ENCODE measurements at places on chromosomes 1 and 21.

DNA sequence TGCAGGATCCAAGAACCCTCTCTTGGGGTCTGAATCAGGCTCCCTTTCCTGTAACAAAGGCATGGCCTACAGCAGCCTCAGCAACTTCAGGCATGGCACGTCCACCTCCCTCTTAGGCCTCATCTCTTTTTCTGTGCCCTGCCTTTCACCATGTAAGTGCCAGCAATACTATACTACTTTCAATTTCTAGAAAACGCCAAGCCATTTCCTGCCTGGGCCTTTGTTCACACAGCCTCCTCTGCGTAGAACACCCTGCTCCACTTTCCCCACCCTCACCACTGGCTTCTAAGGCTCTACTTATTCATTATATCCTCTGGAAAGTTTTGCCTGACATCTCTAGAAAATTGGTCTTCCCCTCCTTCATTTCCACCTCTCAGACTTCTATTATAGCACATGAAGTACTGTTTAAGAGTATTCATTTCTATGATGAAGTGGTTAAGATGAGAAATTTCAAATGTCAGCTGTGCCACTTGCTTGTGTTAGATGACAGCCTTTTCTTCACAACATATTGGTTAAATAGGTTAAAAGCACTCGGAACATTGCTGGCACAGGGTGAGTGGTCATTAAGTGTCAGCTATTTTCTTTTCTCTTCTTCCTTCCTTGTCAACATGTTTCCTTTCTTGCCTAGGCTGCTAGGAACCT lies 41.6 kb upstream of the VWA5B1 start:
- DNase-seq: no peak

DNA sequence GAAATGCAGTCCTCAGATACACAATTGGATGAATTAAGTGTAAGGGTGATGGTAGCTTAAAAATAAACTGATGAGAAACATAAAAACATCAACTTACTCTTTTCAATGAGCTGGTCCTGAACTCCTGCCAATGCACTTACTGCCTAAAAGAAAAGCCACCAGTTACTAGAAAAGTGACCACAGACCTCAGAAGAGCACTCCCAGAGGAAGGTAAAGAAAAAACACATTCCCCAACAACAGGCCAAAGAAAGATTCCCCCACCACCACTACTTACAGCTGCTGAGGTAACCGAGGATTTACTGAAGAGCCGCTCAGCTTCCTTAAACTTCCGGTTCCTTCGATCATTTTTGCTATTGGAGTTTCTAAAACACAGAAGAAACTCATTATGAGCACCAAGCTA lies 5.4 kb downstream of the MEAF6 start:
- DNase-seq: no peak

GRCh38 chr1:67394548-67394947 lies 35.7 kb downstream of the SERBP1 start:
- no peak for DNase-seq

DNA sequence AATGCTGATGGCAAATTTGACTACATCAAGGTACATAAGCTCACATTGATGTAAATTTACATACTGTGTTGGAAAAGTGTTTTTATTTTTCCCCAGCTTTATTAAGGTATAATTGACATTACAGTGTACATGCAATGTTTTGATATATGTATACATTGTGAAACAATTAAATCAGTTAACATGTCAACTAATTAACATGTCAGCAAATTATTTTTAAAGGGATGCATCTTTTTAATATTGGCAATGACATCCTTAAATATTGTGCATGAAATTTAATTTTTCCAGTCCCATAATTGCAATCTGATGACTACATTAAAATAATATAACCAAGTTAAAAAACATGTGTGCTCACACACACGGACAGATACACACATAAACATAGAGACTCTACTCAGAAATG lies 9.4 kb downstream of the EFCAB7 start:
- DNase-seq: no peak

GRCh38 chr1:76006234-76006633 lies 68.3 kb upstream of the ST6GALNAC3 start:
- DNase-seq: no peak

- DNase-seq: no peak
Measured at GRCh38 chr1:67675800-67676199, 9.2 kb upstream of the GADD45A start.

DNA sequence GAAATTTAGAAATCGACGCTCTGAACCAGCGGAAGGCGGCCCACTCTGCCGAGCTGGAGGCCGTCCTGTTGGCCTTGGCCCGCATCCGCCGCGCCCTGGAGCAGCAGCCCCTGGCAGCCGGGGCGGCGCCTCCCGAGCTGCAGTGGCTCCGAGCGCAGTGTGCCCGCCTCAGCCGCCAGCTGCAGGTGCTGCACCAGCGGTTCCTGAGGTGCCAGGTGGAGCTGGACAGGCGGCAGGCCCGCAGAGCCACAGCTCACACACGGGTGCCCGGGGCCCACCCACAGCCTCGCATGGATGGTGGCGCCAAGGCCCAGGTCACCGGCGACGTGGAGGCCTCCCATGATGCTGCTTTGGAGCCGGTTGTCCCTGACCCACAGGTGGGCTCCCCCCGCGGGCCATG lies 47.0 kb upstream of the DIP2A start:
- no peak for DNase-seq

DNA sequence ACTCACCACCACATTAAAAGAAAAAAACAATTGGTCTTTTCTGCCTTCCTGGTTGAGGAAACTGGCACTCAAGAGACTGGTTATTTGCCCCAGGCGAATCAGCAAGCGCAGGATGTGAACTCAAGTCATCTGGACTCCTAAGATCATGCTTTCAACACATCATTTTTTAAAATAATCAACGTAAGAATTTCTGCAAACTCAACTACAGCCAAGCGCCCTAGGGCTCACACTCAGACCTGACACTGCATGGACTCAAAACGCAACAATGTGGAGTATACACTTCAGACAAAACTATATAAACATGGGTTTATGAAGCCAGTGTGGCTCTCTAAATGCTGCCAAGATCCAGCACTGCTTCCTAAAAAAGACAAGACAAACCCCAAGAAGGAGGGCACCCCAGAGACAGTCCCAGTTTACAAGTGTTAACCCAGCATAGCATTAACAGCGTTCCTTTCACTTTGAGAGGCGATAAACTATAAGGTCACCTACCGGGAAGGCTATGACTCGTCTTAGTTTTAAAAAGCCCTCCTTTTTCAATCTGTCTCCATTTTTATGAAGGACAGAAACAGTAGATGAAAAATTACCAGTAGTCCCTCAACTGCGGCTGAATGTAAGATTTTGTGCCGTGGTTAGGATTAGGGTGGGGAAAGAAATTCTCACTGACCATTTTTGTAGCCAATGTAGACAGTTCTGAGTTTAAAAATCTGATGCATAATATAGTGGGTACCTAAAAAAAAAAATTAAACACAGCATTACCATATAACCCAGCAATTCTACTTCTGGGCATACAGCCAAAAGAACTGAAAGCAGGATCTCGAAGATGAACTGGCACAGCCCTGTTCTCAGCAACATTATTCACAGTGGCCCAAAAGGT lies 54.8 kb downstream of the SIPA1L2 start:
- no peak for DNase-seq

DNA sequence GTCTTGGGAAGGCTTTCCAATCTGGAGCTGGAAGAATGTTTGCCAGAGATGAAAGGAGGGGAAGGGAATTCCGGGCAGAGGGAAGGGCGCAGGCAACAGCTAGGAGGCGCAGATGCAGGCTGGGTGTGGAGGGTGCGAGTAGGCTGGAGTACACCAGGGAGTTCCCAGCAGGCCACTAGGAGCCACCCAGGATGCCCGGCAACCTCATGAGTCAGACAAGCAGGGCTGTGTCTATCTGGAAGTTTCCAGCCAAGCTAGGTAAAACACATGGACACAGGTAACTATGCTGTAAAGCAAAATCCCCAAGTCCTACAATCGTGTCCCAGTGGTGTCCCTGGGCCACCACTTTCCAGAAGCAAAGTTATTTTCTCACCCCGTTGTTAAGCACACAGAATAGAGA lies 990 bp upstream of the NBL1 start:
- DNase-seq: no peak

GRCh38 chr1:223845810-223846682 lies at the start of gene TP53BP2:
TSS of gene TP53BP2 (minus strand) at chr1:223845947. CDS start at chr1:223845680, 267 bp downstream.
- peak; percentile 75 for DNase-seq

DNA sequence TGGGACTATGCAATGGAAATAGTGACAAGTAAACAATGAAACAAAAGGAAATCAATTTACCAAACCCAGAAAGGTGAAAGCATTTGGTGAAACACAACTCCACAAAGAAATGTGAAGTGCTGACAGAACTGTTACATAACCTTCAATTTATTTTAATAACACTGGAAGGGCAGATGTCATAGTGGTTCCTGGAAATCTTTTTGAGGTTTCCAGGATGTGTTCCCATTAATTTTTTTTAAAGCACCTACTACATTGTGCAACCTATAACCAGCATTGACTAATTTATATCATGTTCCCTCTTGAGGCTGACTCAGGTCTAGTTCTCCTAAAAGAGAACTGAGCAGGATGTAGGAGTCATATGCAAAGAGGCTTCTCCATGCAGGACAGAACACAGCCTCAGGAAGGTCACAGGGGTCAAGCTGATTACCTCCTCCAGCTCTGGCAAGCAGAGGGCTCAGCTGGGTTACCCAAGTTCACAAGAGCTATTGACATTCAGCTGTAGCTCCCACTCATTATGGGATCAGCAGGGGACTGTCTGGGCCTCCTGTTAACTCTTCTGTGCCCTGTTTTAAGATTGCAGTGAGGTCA lies 157.1 kb upstream of the NRIP1 start:
- no peak for DNase-seq

DNA sequence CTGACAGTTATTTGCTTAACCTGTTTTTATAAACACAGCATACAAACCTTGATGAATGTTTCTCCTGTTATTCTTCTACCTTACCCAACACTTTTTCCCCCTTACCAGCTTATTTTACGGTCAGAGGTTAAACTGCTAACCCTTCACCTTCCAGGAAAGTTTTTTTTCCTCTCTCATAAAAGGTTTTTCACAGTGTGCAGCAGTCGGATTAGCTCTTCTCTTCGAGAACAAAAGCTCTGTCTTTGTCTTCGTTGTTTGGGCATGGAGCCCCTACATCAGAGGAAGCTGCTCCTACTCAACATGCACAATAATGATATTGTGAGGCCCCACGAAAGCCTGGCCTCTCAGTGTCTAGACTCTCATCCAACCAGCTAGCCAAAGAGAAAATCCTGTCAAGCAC lies 42.0 kb downstream of the DENND1B start:
- no peak for DNase-seq

DNA sequence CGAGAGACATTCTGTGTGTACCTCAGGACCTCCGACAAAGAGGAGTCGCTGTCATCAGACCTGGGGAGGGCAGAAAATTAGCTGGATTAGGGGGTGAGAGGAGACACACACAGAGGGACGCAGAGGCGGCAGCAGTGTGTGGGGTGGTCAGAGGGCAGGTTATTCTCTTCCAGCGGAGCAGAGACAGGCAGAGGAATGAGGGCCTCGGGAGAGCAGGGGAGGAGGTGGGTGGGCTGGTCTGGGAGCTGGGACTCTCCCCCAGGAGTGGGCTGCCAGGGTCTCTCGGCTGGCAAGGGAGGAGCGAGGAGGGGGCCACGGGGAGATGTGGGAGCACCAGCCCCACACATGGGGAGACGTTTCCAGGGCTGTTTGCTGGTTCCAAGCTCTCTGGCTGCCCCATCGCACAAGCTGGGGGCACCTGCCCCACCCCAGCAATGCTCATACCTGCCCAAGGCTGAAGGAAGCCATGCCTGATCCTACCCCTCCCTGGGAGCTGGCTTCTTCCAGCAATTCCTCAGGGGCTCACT lies 40.4 kb downstream of the KIF21B start:
- no peak for DNase-seq

- DNase-seq: no peak
Measured at GRCh38 chr1:108200687-108201051, 526 bp upstream of the SLC25A24 start.

DNA sequence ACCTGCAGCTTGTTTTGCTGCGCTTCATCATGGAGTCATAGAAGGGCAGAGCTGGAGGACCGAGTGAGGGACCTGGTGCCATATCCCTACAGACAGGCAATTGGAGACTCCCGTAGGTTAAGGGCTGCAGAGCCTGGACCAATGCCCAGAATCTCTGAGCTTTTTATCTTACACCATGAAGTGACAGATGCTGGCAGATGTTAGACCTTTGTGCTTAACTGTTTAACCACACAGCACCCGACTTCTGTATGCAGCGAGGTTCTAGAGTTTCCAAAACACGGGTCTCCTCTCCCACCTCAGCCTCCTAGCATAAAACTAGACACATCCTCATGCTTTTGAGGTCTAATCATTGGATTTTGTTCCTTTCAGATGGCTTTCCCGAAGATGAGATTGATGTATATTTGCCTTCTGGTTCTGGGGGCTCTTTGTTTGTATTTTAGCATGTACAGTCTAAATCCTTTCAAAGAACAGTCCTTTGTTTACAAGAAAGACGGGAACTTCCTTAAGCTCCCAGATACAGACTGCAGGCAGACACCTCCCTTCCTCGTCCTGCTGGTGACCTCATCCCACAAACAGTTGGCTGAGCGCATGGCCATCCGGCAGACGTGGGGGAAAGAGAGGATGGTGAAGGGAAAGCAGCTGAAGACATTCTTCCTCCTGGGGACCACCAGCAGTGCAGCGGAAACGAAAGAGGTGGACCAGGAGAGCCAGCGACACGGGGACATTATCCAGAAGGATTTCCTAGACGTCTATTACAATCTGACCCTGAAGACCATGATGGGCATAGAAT lies 47.6 kb downstream of the B3GALT5 start:
- DNase-seq: no peak

- DNase-seq: no peak
Measured at GRCh38 chr1:16981269-16981849, 939 bp upstream of the MFAP2 start.

- DNase-seq: no peak
Measured at GRCh38 chr1:163758977-163759670, 437.4 kb downstream of the NUF2 start.

DNA sequence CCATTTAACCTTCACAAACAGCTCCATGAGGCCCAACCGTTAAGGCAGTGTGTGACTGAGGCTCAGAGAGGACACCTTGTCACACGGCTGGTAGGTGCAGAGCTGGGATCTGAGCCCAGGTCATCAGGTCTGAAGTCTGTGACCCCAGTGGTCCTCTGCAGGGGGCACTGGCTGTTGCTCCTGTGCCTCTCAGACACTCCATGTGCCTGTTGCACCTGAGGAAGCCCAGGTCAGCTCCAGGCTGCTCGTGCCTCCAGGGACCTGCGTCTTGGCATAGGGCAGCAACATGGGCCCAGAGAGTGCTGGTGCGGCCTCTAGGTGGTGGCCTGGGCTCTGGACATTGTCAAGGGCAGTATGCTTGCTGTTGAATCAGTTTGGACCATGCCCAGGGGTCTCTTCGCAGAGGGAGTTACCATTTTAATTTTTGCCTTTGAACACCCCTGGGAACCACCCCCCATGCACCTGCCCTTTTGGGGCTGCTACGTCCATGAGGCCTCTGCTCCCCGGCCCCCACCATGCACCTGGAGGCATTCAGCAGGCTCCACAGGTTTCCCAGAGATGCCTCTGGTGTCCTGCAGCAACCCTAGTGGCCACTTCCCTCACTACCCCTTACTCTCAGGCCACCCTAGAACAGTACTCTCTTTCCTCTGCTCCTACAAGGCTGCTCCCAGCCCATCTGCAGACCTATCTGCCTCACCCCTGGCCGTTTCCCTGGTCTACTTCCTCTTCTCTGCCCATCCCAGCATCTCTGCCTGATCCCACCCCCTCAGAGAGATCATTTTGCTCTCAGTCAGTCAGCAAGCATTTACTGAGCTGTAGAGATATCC lies 25.2 kb upstream of the EPS8L3 start:
- no peak for DNase-seq
